ENCODE measurements at places on chromosomes 5 and 9.

- peak; percentile 39 for DNase-seq
These were observed 154.0 kb downstream of the PIK3R1 start for GRCh38 chr5:68369457-68370125.

DNA sequence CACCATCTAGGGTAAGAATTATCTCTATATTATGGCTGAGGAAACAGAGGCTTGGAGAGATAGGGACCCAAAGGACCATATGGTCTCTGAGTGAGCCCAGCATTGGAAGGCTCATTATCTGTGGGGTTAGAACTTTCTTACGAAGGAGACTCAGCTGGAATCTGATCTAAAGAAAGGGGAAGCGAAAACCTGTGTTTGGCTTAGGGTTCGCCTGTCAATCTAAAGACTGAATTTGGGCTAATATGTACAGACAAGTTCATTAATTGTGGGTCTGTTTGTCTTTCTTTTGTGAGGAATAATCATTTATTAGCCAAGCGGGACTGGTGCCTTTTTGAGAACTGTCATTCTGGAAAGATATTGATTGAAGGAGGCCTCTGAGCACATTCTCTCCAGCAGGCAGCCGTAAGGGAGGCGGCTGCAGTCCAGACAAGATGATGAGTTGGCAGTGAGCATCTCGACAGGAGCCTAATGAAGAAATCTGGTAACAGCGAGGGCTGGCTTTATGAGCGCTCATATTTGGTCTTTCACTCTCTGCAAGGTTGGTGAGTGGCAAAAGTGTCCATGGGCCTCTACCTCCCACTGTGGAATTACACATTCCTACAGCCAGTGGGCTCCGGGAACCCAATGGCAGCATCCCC is 104.2 kb upstream of the GPR151 start:
- DNase-seq, result no peak

DNA sequence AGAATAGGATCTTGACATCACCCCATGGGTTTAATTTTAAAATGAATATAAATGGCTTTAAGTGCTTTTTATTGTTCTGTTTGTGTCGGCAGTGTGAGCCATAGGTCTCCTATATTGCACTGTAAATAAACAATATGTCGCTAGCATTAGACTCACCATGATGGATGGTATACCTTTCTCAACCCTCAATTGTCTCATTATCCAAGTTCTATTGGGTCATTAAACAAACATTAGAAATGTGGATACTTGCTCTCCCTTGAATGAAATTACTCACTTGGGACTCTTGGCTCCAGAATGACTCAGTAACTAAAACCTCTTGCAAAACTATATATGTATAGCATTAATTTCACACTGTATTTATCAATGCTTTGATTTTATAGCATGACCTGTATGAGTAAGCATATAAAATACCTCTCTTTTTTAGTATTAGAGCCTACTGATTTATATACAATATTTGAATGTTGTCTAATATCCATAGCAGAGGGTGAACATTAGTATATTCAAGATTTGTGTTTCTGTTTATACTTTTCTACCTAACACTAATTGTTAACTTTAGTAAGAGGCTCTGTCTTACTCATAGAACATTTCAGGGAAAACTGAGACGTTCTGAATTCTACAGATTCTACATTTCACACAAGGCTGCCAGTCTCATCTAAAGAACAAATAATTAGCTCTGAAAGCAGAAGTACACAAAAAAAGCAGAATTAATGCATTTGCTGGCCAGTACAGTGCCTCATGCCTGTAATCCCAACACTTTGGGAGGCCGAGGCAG is 303.8 kb upstream of the PRR16 start:
- no peak for DNase-seq

- DNase-seq, result no peak
These were observed 339.6 kb upstream of the ITGA1 start for GRCh38 chr5:52448111-52448510.

GRCh38 chr5:122321921-122322320 is 9.9 kb downstream of the SNCAIP start:
- DNase-seq, result no peak

DNA sequence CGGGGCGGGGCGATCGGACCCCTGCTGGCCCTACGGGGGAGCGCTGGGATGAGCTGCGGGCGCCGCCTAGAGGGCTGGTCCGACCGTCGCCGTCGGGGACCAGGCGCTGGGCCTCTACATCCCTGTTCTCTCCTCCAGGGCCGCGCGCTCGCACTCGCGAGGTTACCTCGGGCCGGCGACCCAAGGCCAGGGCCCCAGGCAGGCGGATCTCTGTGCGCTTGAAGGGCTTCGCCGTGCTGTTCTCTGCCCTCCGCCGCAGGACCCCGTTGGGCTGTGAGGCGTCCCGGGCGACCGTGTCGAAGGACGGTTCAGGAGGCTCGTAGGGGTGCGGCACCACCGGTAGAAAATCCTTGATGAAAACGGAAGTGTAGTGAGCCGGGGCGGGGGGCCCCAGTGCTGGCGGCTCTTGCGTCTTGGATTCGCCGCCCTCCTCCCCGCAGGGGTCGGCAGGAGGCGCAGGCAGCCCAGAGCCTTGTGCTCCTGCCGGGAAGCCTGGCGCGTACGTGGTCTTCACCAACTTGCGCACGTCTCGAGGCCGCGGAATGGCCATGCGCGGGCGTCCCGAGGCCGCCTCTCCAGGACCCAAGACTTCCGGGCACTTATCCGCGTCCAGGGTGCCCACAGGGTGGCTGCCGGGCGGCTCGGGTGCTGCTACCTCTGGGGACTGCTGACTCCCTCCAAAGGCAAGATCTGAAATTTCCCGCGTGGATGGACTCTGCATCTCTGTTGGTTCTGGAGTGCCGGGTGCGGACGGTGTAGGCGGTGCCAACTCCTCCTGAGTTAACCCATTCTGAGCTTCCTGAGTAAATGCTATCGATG is 2.0 kb downstream of the PROB1 start:
- peak; percentile 62 for DNase-seq

GRCh38 chr5:164376843-164377242 is 871.4 kb downstream of the MAT2B start:
- DNase-seq, result no peak

- DNase-seq, result no peak
These were observed 28.2 kb upstream of the CCNB1 start for GRCh38 chr5:69138766-69139165.

- no peak for DNase-seq
These were observed 34.3 kb downstream of the NIPAL4 start for GRCh38 chr5:157494178-157494832.

GRCh38 chr5:158869092-158869491 is 230.6 kb downstream of the EBF1 start:
- no peak for DNase-seq

GRCh38 chr5:127298036-127298429 is 7.4 kb downstream of the MEGF10 start:
- no peak for DNase-seq

DNA sequence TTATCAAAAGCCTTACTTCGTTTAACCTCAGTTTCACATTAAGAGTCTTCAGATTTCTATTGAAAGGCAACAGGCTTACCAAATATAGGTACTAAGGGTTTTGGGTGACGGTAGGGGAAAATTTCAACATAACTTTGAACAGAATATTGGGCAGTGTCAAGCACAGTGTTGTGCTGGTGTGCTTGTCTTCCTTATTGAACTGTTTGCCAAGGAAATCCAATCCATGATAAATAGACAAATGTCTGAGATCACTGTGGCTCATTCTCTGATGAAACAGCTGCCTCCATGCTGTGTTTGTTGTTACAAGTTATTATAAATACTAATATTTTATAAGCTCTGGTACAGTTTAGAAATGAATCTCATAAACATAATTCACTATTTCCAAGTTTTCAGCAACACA is 730.1 kb downstream of the NR2F1-AS1 start:
- DNase-seq, result no peak

- no peak for DNase-seq
These were observed 12.4 kb downstream of the SMAD5 start for GRCh38 chr5:136145030-136145429.

DNA sequence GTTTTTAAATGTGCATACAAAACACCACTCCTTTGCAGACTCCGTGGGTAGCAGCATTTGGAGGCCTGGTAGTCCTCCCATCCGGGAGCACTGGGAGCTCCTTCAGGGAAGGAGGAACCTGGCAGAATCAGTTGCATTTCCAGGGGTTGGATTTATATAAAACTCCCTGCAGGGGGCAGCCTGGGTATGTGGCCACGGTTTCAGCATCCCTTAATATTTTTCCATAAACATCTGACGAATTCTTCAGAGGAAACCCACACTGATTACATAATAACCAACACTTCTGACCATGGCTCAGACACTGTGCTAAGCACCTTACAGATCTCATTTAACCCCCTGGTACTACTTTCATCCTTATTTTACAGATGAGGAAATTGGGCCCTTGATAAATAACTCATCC is 6.1 kb upstream of the AFAP1L1 start:
- DNase-seq, result no peak

GRCh38 chr5:53481887-53482716 is 1.7 kb downstream of the FST start:
- no peak for DNase-seq

DNA sequence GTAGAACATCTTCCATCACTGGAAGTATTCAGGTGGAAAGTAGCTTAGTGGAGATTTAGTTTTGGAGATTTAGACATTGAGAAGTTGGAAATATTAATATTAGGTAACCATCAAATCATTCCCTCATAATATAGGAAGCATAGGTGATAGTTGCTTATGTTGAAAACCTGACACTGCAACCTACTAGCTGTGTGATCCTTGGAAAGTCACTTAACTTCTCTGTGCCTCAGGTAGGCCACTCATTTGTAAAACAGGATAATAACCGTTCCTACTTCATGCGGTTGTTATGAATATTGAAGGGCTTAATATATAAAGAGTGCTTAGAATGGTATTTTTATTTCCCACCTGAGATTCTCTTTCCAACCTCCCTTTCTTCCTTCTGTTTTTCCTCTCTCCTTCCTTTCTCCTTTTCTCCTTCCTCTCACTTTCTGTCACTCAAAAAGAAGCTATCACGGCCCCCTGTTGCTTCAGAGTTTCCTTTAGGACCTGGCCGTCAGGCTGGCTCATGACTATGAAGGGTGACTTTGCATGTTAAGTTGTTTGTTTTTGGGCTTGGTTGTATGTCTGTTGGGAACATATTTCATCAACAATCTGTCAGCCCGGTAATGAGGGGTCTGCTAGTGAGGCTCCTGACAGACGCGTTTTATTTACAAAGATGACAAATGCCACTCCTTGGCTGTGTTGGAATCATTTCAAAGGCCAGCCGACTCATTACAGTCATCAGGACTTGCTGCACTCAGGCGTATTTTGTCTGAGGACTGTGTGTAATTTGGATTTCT is 31.0 kb downstream of the DOCK2 start:
- DNase-seq, result no peak

GRCh38 chr9:137052998-137053943 is 590 bp downstream of the ENTPD2 start:
- no peak for DNase-seq

DNA sequence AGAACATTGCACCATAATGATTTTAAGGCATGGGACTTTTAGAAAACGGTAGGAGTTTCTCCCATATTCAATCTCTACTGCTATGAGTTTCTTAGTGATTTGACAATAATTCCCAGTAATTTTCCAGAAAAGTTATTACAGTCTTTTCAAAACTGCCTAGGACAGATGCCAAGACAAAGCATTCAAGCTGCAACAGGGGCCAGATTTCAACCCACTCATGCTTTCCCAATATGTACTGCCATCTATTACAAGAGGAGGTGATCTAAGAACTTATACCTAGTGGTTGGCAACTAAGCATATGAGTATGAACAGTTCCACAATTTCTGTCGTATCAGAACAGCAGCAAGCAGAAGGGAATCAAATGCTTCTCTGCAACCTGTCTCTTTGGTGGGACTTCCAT is 95.1 kb upstream of the TMED7 start:
- no peak for DNase-seq

GRCh38 chr5:115396688-115397087 is 100.2 kb upstream of the CCDC112 start:
- DNase-seq, result no peak

- no peak for DNase-seq
These were observed 230.5 kb upstream of the IZUMO3 start for GRCh38 chr9:24776226-24776625.

DNA sequence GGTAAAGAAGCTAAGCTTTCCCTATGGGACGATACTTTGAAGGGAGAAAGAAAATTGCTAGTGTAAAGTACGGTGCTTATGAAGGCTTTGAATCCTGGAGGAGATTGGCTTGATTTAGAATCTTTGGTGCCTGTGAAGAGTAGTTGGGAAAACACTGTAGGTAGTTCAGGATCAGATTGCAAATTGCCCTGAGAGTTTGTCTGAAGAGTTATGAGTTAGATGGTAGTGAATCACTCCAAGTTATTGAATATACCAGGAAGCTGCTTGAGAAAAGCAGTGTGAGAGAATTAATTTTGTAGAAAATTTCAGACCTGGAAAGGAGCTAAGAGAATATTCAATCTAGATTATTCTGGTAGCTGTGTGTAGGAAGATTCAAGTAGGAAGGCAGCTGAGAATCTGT is 11.5 kb downstream of the MAN2A1 start:
- no peak for DNase-seq

DNA sequence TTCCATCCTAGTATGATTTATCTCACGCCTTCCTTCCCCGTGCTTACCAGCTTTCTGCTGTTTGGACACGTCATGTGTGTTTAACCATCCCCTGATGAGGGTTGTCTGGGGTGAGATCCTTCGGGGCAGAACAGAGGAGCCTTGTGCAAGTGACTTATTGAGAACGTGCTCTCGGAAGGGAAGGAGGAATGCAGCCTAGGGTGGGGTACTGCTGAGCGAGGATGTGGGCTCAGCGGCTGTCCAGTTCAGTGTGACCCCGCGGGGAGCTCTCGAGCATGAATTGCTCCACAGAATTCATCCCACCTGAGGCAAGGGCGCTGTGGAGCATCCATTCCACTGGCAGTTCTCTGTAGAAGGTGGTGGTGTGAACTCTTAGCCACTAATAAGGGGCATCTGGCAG is 4.0 kb downstream of the MYOZ3 start:
- no peak for DNase-seq

DNA sequence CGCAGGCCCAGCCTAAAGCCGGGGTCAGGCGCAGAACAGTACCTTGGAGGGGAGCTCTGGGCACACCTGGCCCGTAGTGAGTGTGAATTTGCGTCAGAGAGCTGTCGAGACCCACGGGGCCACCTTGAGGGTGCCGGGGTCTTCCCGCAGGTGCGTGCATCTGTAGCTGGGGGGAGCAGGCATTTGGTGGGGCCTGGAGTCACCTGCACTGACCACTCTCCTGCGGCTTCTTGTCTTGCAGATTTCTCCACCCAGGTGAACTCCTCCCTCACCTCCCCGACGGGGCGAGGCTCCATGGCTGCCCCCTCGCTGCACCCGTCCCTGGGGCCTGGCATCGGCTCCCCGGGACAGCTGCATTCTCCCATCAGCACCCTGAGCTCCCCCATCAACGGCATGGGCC is 75.1 kb downstream of the RXRA start:
- no peak for DNase-seq

DNA sequence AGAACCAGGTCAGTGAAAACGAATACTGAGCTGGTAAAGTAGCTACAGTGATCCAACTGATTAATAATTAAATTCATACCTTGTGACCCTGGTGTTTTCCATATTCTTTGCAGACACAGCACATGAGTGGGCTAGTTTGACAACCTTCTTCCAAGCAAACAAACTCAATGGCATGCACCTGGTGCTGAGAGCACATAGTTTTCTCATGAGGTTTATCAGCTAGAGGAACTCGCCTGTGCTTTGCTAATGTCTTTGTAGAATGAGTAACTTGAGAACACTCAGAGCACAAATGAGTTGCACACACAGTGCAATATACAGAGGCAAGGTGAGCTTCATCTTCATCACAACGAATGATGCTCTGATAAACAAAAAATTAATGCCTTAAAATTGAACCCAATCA is 12.6 kb downstream of the TRIM23 start:
- no peak for DNase-seq

GRCh38 chr5:149623473-149623872 is 42.2 kb downstream of the ARHGEF37 start:
- DNase-seq, result no peak

GRCh38 chr9:16627521-16627920 is 242.9 kb downstream of the BNC2 start:
- DNase-seq, result no peak

Measured in CD4-positive, alpha-beta T cell (primary cell).